ENCODE measurements at places on chromosomes 5 and 9.

GRCh38 chr9:81224166-81225081 lies 464.9 kb downstream of the TLE1 start:
- no peak for DNase-seq

- DNase-seq = peak; percentile 52
These were observed 8.3 kb upstream of the TBC1D2 start for GRCh38 chr9:98263482-98264357.

GRCh38 chr5:179143446-179143845 lies 83.3 kb downstream of the ZNF354C start:
- peak; percentile 15 for DNase-seq

DNA sequence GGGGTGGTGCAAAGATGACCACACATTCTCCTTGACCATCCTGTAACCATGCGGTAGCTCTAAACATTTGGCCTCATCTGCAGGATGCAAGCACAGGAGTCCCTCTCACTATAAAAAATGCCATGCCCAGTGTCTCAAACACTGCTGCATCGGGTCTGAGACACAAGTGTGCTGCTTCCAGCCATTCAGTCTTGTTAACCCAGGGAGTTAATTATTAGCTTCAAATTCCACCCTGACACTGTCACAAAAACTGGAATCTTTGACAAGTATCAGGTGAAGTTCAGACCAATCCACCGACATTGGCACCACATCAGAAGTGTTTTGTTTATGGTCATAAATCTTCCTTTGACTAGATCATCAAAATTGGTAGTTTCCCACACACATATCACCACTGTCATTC lies 119.1 kb upstream of the RASEF start:
- DNase-seq = no peak

DNA sequence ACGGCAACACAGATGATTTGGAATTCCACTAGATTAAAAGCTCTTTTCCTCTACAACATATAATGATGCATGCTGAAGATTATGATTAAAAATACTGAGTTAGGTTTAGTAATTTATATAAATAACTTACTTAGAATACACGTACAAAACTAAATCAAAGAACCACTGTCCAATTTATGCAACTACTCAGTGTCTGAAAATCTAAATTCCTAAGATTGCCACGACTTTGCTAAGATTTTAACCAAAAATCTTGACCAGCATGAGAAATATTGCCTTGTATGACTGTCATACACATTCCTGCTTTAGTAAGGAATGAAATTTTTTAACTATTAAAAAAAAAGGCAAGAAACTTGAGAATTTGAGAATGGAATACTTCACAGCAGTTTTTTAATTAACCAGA lies 292.4 kb downstream of the ZNF608 start:
- no peak for DNase-seq

- DNase-seq = no peak
These were observed 19.4 kb downstream of the ABO start for GRCh38 chr9:133255371-133256135.

- no peak for DNase-seq
These were observed 35.8 kb upstream of the TLX3 start for GRCh38 chr5:171272996-171273970.

All from stromal cell of bone marrow (primary cell).